Stimulated activated CD4-positive, alpha-beta T cell treated with anti-CD3 and anti-CD28 coated beads, Interleukin-1b, Interleukin-23, amount 100 ng/mL, for 1 hour (primary cell): ENCODE measurements at places on chromosomes 2 and 18.
A peak's percentile ranks its signal among the peaks of the same experiment; 100 is the strongest.

DNA sequence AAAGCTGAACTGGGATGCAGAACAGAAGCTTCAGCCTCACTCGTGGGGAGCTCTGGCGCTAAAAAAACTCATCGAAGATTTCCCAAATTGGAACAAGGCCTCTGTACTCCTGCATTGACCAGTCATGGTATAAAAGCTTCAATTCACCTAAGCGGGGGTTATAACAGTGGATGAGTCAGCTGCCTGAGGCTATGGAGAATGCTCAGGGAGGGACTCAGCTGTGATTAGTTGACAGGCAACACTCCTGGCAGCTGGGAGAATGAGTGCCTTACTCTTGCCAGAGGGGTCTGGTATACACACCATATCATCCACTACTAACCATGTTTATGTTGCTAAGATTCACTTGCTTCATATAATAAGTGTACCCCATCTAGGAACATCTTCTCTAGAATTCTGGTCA, 350.6 kb upstream of the VRK2 start:
- no peak for DNase-seq

DNA sequence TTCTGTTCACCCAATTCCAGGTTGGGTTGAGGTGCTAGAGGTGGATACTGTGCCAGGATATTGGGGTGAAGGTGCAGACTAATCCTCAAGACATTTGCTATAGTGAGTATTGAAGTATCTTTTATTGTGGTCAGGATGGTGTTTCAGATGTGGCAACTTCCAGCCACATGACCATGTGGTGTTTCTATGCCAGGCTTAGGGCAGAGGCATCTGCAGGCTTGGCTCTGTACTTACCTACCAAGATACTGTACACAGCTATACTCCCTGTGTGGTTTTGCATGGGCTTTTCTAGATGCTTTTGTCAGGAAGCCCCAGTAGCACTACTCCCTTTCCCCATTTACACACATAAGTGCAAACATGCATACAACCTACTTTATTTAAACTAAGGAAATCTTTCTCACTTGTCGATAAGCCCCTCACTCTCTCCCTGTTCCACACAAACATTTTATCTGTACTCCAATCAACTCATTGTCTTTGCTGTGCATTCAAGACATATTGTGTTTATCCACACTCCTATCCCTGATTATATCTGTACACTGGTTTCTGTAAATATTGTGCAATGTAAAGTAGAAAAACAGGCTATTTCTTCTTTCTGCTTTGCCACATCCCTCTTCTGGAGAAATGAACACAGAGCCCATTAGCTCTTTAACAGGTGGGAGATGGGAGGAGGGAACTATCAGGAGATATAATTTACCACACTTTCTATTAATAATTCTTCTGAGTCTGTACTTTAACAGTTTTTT, 12.3 kb downstream of the ARL6IP6 start:
- peak; percentile 9 for DNase-seq

GRCh38 chr2:60507211-60507965, 46.1 kb downstream of the BCL11A start:
- DNase-seq: no peak

DNA sequence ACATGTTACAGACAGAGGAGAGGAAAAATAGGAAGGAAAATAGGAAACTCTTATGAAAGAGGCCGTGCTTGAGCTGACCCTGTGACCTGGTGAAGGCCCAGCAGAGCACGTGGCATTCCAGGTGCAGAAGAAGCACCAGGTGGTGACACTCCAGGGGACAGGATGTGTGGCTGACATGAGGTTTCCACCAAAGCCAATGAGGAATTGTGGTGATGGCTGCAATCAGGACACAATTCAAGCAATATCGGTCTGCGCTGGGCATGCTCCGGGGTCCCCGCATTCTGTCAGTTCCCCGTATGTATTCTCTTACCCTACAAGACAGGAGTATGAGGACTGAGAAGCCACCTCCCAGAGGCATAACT, 504.2 kb downstream of the EIPR1 start:
- no peak for DNase-seq

GRCh38 chr18:7855671-7856070, 288.6 kb downstream of the PTPRM start:
- no peak for DNase-seq

DNA sequence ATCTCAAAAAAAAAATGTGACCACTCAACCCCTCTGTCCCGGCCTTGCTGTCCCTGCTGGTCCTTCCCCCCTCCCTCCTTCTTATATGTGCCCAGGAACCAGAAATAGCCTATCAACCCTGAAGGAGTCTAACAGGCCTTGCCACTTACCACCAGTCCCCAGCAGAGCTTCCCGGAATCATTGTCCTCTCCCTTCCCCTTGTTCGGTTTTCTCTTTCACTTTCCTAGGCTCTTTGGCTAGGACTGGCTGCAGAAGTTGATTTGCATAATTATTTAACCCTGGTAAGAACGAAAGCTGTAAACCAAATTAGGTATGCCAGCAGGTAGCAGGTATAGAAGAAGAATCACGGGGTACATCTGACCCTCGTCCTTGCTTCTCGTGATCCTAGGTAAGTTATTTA, 72.6 kb upstream of the ZNF532 start:
- no peak for DNase-seq

DNA sequence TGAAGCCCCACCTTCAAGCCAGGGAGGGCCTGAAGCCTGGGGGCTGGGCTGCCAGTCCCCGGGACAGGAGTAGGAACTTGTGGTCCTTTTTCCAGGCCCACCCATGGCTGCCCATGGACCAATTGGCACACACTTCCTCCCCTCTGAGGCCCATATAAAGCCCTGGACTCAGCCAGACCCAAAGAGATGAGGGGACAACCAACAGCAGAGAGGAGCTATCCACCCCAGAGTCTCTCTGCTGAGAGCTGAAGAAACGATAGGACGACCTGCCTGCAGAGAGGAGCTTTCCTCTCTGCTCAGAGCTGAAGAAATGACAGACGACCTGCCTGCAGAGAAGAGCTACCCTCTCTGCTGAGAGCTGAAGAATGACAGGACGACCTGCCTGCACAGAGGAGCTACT, 43.8 kb upstream of the PEX13 start:
- no peak for DNase-seq

- no peak for DNase-seq
These were observed 179.2 kb downstream of the SETBP1 start for GRCh38 chr18:44859751-44860439.

- no peak for DNase-seq
These were observed 1.0 kb upstream of the PEX13 start for GRCh38 chr2:61016392-61017002.

DNA sequence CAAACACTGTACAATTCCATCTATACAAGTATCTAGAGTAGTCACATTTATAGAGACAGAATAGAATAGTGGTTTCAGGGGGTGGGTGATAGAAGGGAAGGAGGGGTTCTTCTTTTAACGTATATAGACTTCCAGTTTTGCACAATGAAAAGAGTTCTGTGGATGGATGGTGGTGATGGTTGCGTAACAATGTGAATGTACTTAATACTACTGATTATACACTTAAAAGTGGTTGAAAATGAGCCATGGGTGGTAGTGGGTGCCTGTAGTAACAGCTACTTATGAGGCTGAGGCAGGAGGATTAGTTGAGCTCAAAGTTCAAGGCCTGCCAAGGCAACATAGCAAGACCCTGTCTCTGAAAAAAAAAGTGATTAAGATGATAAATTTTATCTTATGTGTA, 85.8 kb downstream of the SETBP1 start:
- no peak for DNase-seq

GRCh38 chr2:112054847-112055729, at the start of gene TMEM87B:
Gene TMEM87B (plus strand): TSS chr2:112055269. CDS start chr2:112055592, 323 bp downstream.
- DNase-seq: peak; percentile 98

DNA sequence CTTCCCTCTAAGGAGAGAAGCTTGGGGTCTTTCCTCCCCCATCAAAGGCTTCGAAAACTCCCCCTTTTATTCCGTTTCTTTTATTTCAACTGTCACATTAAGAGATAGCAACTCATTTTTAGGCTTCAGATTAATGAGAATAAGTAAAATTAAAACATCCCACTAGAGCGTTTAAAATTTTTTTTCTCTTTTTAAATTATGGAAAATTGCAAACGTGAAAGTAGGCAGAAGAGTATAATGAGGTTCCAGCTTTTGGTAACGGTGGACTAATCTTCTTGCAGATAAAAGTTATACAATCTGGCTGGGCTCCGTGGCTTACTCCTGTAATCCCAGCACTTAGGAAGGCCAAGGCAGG, 21.9 kb upstream of the RMP24 start:
- no peak for DNase-seq

DNA sequence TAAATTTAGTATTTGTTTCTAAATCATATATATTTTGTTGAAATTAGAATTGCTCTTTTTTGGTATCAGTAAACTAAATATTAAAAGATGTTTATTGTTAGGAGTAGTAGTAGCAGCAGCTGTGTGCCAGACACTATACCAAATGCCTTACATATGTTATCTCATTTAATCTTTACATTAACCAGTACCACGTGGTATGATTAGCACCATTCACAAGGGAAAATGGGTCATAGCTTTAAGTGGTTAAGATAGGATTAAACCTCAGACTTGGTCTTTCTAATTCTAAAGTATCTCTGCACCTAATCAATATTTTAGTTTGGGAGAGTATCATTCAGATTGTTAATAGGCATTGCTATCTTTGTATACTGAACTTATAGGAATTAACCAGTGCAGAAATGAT, 29.0 kb downstream of the PSMD14 start:
- no peak for DNase-seq

DNA sequence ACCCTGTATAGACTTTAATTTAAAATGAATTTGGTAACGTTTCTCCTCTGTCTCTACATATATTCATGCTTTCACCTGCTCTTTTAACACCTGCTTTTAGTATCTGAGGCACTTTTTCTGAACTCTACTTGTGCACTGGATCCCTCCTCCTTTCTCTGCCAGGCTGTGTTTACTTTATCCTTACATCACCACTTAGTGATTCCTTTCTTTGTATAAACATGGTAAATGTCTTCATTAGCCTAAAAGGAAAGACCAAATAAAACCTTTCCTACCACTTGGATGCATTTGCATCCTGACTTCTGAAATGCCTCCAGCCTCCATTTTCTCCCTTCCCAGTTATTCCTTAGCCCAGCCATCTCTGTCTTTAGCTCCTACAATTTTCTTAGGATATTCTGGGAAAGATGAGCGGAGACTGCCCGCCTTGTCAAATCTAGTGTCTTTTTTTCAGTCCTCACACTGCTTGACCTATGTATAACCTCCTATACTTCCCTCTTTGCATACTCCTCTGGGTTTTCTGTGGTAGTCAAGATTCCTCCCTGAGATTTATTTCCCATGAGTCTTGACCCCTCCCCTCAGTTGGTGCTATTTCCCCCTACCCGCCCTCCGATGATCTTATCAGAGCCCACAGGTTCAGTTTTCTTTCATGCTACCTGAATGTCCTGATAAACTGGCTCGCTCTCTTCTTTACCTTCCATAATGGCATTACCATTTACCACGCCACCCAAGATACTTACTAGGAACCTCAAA, 44.8 kb downstream of the REL start:
- no peak for DNase-seq

GRCh38 chr18:14100503-14101286, 31.5 kb downstream of the ZNF519 start:
- no peak for DNase-seq

GRCh38 chr2:99846462-99847107, 295.8 kb downstream of the AFF3 start:
- no peak for DNase-seq

GRCh38 chr18:76134628-76135027, 360.4 kb downstream of the ZNF516 start:
- DNase-seq: no peak

DNA sequence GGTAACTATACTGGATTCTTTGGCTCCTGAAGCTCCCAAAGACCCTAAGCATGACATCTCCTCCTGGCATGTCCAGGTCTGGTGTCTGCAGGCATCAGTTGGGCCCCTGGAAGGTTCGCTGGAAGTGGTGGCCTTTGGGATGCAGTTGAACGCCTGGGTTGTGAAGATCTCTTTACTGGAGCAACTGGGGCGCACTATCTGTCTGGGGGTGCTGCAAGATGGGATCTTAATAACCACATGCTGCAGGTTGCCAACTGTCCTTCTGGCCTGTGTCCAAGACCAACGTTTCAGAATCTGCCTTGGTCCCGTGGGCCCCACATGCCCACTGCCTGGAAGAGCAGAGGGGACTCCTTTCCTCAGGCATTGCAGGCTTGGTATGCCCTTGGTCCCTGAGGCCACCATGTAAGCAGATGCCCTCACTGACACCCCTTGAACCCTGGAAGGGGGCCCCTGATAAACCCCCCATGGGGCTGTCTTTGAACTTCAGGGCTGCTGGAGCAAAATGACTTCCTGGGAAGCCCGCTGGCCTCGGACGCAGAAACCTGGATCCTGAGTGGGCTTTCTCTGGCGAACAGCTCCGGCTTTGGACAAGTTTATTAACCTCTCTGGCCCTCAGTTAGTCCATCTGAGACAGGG, 101.9 kb downstream of the TWIST2 start:
- DNase-seq: no peak

DNA sequence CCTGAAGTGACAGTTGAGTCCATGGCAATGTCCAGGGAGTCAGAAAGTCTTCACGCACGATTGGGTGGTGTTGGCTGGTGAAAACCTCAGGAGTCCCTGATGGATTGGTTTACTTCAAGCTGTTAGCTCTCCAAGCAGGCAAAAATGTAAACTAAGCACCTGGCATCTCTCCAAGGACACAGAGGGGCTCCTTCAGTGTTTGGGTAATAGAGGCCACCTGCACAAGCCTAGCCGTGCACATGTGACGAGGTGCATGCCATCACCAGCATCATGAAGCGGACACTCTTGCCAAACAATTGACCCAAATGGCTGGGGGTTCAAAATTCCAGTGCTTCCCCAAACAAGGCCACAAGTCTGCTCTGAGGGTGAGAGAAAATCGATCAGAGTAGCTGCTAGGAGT, 104.7 kb upstream of the CD302 start:
- no peak for DNase-seq

DNA sequence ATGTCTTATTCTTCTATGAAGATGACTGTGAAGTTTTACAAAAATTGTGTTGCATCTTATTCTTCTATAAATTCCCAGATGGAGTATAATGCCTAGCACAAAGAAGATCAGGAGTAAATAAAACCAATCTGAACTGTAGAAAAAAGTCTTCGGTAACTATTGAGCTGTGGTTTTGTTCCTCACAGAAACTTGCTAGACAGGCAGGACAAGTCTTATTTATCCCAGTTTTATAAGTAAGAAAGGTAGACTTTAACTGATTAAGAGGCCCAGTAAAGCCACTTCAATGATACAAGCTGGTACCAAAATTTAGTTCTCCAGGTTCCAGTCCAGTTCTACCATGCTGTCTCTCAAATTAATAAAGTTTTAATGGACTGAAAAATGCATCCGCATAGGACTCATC, 526.7 kb upstream of the SETBP1 start:
- DNase-seq: no peak

- DNase-seq: no peak
These were observed 1357.8 kb upstream of the CRIM1 start for GRCh38 chr2:34997779-34998178.
